ENCODE measurements at places on chromosomes 3 and 15.

DNA sequence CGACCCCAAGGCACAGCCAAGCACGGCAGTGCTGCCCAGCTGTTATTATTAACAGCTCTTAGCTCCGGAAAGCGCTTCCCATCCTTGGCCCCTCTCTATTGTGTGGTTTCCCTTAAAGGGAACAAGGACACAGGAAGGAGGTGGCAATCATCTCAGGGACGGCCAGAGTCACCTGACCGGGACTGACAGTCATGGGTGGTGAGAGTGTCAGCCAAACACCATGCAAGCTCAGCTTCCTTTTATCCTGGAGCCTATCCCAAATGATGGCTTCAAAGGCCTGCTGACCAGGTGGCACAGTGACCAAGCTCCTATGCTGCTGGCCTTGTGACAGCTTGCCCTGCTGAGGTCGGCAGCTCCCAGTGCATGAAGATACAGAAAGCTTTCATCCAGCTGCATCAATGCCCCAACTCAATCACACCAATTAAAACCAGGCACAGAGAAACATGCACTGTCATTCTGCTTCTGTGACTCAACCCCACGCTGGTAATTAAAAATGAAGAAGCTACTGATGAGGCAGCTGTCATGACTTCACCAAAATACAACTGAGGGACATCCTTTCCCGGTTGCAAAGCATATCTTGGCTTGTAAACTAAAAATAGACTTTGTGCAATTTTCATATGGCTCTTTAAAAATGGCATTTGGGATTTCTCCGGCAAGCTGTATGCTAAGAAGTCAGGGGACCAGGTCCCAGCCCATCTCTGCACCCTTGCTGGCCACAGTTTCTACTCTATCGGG, 34.0 kb downstream of the PCSK6 start:
- DNase-seq = no peak

- DNase-seq = no peak
Observed at GRCh38 chr3:151866711-151867410, 6.6 kb upstream of the SUCNR1 start.

GRCh38 chr15:70185251-70185711, 87.6 kb upstream of the TLE3 start:
- DNase-seq = no peak

DNA sequence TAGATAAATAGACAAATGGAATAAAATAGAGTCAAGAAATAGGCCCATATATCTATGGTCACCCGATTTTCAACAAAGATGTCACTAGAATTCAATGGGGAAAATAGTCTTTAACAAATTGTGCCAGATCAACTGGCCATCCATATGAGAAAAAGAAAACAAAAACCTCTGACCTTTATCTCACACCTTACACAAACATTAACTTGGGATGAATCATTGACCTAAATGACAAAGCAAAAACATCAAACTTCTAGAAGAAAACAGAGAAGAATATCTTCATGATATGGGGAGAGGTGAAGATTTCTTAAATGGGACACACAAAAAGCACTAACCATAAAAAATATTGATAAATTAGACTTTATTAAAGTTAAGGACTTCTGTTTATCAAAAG, 31.9 kb downstream of the ITGA11 start:
- no peak for DNase-seq

GRCh38 chr3:119625451-119626153, 27.9 kb downstream of the PLA1A start:
- no peak for DNase-seq

DNA sequence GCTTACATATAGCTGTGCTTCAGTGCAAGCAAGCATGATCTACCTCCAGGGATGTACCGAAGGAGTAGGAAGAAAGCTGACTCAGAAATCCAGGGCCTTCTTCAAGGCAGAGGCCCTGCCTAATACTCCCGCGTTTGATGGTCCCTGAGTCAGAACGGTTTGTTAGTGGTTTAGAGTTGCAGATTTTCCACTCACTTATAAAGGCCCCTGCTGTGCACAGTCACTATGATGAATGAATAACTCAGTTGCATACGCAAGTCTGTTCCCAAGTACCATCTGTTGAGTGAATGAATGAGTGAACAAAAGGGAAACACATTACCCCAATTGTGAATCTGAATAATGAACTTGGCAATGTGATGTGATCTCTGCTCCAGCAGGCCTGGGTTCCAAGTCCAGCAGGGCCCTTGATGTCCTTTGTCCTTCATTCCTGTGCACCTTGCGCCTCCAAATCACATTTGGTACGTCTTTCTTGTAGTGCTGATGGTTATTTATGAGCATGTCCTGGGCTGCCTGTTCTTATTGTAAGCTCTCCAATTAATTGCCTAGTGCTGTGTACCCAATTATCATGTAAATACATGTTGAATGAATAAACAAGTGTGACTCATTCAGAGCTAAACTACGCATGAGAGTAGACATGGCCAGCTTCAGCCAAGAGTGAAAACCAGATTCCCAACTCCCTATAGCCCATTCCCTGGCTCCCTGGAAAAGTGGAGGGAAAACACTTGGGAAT, 85.3 kb upstream of the LIMD1 start:
- peak; percentile 78 for DNase-seq

GRCh38 chr3:105938101-105938500, 69.3 kb upstream of the CBLB start:
- DNase-seq = peak; percentile 51

Measured in fibroblast of the conjunctiva (primary cell).